ENCODE measurements at places on chromosomes 3 and 15.

DNA sequence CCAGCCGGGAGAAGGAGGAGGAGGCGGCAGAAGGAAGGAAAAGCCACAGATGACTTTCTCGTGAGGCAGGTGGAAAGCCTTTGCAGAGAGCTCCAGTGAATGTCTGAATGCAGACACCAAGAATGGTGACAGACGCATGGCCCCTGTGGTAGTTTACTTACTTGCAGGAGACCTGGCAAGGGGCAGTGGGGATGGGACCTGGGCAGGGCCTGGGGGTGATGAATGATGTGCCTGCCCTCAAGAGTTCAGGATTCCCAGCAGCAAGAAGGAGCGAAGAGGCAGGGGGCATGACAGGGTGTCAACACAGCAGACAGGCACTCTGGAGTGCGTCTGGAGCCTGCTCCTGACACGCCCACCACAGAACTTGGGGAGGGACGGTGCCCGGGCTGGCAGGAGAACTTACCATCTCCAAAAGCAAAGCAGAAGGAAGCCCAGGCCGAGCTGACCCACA is 260.5 kb upstream of the LYSMD4 start:
- DNase-seq, result no peak

DNA sequence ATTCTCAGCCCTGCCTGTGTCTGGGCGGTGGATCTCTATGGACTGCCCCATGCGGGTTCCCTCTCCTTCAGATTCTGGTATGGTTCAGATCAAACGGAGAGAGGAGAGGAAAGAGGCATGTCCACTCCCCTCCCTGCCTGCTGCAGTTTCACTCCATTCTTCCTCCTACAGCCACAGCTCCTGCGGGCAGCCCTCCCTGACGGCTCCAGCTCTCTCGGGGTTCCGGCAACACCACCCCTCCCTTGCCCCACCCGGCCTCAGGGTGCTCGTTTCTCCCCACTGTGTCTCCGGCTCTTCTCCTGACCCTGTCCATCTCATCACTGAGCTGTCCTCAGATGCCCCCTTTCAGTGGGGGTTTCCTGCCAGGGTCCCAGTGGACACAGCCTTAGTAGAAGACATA is 13.9 kb downstream of the TRH start:
- no peak for DNase-seq

DNA sequence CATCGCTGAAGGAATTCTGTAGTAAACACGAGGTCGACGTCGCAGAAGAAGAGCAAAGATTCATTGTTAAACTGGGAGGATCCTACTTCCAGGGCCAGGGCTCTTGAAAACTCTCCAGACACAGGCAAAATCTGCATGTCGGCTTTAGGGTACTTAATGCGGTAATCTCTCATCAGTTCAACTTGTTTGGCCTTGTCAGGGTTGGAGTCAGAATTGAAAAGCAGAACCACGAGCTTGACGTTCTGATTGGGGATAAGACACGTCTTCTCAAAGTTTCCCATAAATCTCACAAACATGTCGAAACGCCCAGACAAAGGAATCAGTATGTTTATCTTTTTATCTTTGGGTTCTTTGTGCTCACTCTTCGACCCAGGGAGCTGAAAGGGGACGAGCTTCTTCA is 74.0 kb downstream of the CHSY1 start:
- DNase-seq, result no peak

DNA sequence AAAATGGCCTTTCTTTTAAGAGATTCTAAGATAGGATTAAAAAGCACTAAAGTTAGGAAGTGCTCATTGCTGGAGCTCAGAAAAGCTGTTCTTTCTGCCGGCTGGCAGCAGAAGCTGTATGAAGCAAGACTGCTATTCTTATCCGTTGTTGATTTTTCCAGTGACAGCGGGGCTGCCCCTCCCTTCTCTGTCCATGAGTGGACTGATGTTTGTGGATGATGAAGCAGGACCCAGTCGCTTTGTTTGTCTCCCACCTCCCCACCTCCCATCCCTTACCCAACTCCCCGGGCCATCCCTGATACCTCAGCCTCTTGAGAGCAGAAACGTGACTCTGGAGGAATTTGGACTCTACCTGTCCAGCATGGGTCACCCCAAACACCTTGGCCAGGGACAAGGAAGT is 10.3 kb upstream of the MUSTN1 start:
- DNase-seq, result no peak

DNA sequence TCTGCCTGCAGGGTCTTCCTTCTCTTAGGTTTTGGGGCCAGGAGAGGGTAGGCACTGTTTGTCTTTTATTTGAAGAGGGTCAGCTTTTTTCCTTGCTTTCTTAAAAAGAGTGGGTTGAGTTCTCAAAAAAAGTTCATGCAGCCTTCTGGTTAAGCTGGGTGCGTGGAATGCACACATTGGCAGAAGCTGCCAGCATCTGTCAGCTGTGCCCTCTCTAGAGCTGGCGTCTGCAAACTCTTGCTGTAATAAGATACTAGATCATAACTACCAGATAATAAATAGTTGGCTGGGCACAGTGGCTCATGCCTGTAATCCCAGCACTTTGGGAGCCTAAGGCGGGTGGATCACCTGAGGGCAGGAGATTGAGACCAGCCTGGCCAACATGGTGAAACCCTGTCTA is 373.4 kb downstream of the OCA2 start:
- no peak for DNase-seq

DNA sequence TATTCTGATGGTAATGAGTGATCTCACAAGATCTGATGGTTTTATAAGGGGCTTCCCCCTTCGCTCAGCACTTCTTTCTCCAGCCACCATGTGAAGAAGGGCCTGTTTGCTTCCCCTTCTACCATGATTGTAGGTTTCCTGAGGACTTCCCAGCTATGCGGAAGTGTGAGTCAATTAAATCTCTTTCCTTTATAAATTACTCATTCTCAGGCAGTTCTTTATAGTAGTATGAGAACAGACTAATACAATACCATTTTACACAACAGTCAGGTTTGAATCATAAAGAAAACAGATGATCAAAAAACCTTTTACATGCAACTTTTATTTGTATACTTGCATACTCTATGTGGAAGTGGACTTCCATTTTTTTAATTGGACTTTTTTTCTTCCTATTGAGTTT is 46.7 kb upstream of the CBLB start:
- DNase-seq, result no peak

GRCh38 chr15:84840741-84841429 is 23.7 kb downstream of the ALPK3 start:
- DNase-seq, result no peak

- no peak for DNase-seq
Measured at GRCh38 chr3:192332386-192333291, 394.7 kb downstream of the FGF12 start.

DNA sequence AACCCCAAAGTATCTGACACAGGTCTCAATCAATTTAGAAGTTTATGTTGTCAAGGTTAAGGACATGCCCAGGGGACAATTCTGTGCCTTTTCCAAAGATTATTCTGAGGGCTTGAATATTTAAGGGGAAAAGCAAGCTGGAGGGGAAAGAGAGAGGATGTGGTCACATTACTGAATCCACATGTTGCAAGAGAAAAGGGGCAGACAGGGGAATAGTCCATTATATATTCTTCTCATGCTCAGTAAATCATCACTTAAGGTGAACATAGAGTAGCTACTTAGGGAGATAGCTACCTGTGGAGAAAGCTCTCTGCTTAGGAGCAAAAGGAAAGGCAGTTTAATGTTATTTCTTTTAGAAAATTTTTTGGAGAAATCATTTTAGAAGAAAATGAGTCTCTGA is 751.6 kb downstream of the SI start:
- no peak for DNase-seq

- DNase-seq, result no peak
Measured at GRCh38 chr3:161854232-161854771, 357.7 kb downstream of the OTOL1 start.

GRCh38 chr15:40392986-40393948 is 10.7 kb downstream of the KNSTRN start:
- no peak for DNase-seq

DNA sequence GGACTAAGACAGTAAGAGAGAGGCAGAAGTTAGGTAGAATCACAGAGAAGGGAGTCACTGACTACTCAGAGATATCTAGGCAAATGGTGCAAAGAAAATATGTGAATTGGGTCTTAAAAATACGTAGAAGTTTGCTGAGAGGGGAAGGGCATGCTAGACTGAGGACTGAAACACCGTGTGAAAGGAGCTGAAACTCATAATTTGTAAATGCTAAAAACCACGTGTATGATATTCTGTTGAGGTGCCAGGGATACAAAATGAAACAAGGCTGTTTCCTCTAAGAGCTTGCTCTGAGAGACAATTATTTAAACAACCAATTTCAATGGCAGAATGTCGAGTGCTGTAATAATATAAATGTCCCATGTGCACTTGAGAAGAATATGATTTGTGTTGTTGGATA is 47.2 kb downstream of the NCK1 start:
- DNase-seq, result no peak

DNA sequence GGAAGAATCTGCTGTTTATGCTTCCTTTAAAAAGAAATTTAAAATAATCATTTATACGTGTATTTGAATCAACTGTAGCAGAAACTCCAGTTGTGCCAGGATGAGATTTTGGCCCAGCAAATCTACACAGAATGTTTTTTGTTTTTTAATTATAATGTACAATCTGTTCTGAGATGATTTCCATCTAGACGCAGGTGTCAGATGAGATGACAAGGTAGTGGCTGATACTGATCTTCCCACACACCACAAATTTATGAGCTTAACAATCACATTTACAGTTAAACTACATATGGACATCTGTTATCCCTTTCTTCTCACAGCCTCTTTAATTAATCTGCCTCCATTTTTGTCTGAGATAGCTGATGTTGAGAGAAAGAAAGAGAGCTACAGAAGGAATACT is 23.6 kb downstream of the DCLK3 start:
- no peak for DNase-seq

GRCh38 chr3:64131725-64132469 is 93.4 kb downstream of the PRICKLE2 start:
- no peak for DNase-seq

- DNase-seq, result no peak
Measured at GRCh38 chr15:75834021-75834420, 9.2 kb upstream of the UBE2Q2 start.

- DNase-seq, result no peak
Measured at GRCh38 chr3:172586436-172586835, 63.2 kb upstream of the TNFSF10 start.

GRCh38 chr3:33023176-33024136 is 72.0 kb downstream of the CCR4 start:
- DNase-seq, result no peak

- DNase-seq, result no peak
Measured at GRCh38 chr15:99706557-99707303, 26.5 kb downstream of the LYSMD4 start.

GRCh38 chr15:76582550-76582949 is 246.0 kb downstream of the ISL2 start:
- DNase-seq, result no peak

- DNase-seq, result no peak
Measured at GRCh38 chr3:124826703-124827102, 60.5 kb downstream of the ITGB5 start.

- DNase-seq, result no peak
Measured at GRCh38 chr15:39581793-39582285, 960 bp downstream of the THBS1 start.

- DNase-seq, result no peak
Measured at GRCh38 chr3:197503652-197504051, 52.1 kb downstream of the BDH1 start.

DNA sequence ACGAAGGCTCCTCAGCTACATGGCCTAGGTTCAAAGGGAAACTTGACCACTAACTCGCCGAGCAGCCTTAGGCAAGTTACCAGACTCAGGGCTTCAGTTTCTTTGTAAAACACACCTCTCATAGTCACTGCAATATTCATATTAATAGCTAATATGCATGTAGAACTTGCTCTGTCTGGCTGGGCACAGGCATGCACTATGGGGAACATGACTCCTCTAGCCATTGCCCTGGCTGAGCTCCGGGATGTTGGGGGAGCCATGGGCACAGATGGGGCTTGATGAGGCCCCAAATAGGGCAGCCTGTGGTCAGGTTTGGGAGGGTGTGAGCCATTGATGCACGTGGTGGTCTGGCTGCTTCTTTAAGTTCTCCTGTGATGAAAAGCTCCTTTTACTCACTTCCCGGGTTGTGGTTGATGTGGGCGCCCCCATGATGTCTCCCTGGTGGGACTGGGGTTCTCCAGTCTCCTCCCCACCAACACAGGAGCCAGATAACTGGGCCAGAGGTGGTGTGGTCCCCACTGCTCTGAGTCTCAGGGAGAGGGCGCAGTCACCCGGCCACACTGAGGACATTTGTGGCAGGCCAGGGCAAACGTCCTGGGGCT is 29.4 kb upstream of the DUSP7 start:
- no peak for DNase-seq

Measured in bone marrow (tissue), 2 donors.